AG08395 (cell line): ENCODE measurements at places on chromosomes 11 and 22.

GRCh38 chr11:20087118-20087521, 73.2 kb downstream of the DBX1 start:
- peak; percentile 36 for DNase-seq

- DNase-seq, result no peak
Observed at GRCh38 chr11:110679323-110679975, 32.8 kb downstream of the ARHGAP20 start.

GRCh38 chr11:76752321-76753143, 30.6 kb upstream of the TSKU start:
- peak; percentile 94 for DNase-seq

- no peak for DNase-seq
Observed at GRCh38 chr11:71245601-71246391, 6.6 kb downstream of the SHANK2 start.

- DNase-seq, result no peak
Observed at GRCh38 chr11:122813894-122814270, 24.4 kb upstream of the CRTAM start.
